Esophagus mucosa (tissue), 1 donor: ENCODE measurements at places on chromosomes 3 and 15.
A peak's percentile ranks its signal among the peaks of the same experiment; 100 is the strongest.

- no peak for ATAC-seq
Observed at GRCh38 chr3:186496016-186496415, 48.2 kb downstream of the CRYGS start.

- ATAC-seq = no peak
Observed at GRCh38 chr3:15973940-15974339, 176.2 kb upstream of the ANKRD28 start.

GRCh38 chr3:183481582-183481981 is 53.2 kb upstream of the MCF2L2 start:
- ATAC-seq = peak; percentile 94

DNA sequence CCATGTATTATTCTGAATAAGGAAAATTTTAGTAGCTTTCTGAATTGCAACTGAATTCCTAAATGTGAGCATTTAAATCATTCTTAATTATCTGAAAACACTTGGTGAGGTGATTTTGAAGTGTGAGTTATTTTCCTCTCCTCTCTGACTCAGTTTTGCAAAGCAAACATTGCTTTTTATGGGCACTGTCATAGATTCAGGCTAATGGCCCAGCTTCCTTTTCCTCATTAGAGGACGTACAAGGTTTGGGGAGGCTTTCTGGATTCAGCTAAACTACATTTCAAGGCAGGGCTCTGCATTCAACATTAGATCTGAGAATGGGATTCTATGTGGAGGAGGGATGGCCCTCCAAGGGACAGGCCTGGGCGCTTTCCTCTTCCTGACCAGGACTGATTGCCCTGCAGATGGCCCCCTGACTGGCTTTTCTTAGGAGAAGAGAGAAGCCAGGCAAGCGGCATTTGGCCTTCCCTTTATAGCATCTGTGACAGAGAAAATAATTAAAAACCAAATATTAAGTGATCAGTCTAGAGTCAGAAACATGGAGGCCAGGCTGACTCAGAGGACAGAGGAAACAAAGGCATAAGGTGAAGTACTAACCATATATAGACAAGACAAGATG is 53.0 kb upstream of the STXBP5L start:
- ATAC-seq = no peak

DNA sequence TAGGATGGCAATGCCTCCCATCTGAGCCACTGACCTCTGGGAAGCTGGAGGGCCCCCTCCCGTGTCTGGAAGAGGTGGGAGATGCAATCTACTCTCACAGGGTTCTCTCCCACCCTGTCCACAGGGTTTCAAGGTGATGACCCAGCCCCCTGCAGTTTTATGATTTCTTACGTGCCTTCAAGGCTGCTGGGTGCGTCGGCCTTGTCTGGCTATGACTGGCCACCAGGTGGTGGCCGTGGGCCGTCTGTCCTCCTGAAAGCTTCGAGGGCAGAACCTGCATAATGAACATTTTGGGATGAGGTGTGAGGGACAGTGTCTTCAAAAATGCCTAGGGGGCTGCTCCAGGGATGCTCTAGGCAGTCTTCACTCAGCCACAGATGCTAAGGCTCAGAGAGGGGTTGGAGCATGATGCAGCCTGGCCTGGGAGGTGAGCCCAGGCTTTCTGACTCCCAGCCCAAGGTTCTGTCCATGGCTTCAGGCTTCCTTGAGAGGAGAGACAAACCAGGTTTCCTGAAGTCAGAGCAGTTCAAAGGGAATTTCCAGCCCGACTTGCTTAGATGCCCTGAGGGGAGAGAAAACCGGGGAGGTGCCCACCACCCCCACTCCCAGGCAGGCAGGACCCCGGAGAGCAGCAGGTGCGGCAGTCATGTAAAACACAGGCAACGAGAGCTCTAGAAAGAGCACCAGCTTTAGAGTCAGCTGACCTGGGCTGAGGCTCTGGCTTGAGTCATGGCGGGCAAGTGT is 18.7 kb downstream of the ISG20 start:
- peak; percentile 20 for ATAC-seq

- no peak for ATAC-seq
Observed at GRCh38 chr3:128369121-128369703, 97.5 kb downstream of the DNAJB8 start.

GRCh38 chr3:162641317-162641716 is 1144.7 kb downstream of the OTOL1 start:
- no peak for ATAC-seq

- ATAC-seq = no peak
Observed at GRCh38 chr15:70037292-70037640, 60.5 kb downstream of the TLE3 start.

DNA sequence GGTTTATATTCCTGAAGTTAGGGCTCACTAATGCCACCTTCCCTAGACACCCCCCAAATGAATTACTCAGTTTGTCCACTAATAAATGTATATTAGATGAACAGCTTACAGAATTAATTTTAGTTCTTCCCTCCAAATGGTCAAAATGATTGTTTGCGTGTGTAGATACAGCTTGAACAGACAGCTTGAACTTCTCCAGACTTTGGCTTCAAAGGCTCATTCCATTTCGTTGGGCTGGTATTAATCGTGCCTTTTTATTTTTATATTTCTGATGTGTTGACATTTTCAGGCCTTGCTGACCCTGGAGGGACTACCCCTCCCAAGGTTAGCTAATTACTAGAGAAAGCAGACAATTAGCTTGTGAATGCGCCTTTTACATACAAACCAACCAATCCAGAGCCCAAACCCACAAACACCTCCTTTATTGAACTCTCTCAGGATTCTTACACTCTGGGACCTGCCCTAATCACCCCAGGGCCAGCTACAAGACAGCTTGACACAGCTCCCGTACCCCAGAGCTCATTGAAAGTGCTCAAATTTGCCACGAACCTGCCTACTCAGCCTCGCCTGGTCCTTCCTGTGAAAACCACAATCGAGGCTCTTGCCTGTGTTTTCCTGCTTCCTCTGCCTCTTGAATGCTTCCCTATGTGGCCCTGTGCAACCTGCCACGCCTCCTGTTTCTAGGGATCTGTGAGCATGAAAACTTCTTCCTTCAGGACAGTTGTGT is 40.3 kb downstream of the RPL22L1 start:
- ATAC-seq = no peak

- no peak for ATAC-seq
Observed at GRCh38 chr15:38642689-38643270, 78.2 kb upstream of the RASGRP1 start.

DNA sequence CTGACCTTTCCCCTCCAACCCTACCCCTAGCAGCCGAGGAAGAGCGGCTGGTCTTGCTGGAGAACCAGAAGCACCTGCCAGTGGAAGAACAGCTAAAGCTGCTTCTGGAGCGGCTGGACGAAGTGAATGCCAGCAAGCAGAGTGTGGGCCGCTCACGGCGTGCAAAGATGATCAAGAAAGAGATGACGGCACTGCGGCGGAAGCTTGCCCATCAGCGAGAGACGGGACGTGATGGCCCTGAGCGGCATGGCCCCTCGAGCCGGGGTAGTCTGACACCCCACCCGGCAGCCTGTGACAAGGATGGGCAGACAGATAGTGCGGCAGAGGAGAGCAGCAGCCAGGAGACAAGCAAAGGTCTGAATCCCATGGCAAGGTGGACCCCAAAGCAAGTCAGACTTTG is 6.2 kb upstream of the OGG1 start:
- ATAC-seq = no peak

- no peak for ATAC-seq
Observed at GRCh38 chr3:17529677-17530076, 212.8 kb downstream of the TBC1D5 start.

DNA sequence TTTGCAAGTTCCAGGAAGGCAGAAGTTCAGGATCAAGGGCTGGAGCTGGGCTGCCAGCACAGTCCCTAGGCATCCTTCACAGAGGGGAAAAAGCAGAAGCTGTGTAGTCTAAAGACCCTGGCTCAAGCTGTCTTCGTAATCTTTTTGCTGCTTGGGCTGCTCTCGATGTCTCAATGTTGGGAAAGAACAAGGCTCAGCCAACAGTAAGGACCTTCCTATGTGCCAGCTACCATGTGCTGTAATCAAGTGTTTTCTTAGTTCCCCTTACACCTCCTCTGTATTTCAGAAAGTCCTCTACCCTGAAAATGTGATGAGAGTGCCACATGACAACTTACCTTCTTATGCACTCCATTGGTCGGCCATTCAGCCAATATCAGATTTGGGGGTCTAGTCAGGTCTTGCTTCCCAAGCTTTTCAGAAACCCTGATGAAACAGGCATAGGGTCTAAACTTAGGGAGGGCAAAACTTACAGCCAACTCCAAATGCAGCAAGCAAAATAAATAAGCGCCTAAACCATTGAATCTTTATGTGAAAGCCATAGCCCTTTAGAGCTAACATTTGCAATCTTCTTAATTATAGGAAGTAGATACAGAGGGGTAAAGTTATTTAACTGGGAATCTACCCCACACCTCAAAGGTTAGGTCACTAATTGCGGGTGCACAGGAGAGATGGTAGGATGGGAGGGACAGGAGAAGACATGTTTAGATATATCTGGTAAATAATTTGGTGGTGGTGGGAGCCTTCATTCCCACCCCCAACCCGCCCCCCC is 1.2 kb upstream of the EDEM1 start:
- ATAC-seq = no peak

DNA sequence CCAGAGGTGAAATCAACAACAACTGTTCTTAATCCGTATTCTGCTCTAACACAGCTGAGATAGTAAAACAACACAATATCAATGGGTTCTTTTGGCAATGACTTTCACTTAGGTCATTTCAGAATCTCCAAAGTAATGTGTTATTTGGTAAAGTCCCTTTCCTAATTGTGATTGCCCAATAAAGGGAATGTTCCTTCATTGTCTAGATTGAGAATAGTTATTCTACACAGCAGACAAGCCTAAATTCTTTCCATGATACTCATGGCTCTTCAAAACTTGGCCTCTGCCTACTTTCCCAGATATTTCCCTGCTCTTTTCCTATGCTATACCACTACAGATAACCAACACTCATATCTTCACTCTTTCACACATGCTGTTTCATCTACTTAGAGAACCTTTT is 219.8 kb downstream of the FMN1 start:
- no peak for ATAC-seq

- ATAC-seq = no peak
Observed at GRCh38 chr15:52680041-52680391, 828 bp upstream of the ATOSA start.

- no peak for ATAC-seq
Observed at GRCh38 chr3:34408088-34408487, 609.7 kb downstream of the PDCD6IP start.

- ATAC-seq = no peak
Observed at GRCh38 chr3:67433109-67433508, 221.3 kb downstream of the SUCLG2 start.

- peak; percentile 70 for ATAC-seq
Observed at GRCh38 chr3:125110016-125110875, 54.4 kb upstream of the HEG1 start.

GRCh38 chr3:127821394-127821793 is 921 bp downstream of the MGLL start:
- no peak for ATAC-seq

GRCh38 chr15:66928784-66929183 is 136.6 kb upstream of the SMAD3 start:
- ATAC-seq = no peak

DNA sequence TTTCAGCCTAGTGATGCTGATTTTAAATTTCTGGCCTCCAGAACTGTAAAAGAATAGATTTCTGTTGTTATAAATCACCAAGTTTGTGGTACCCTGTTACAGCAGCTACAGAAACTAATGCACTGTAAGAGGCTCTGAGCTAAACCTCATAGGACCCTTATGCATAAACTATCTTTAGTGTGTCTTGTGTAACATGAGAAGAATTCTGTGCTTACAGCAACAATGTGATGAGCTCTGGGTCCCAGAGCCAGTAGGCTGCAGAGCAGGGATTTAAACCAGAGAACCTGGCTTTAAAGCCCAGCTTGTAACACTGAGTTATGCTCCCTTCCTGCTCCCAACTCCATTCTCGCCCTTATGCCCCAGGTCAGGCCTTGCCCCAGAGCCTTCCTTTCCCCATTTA is 113.1 kb downstream of the THSD4 start:
- no peak for ATAC-seq

- peak; percentile 69 for ATAC-seq
Observed at GRCh38 chr15:70474471-70475406, 288.6 kb downstream of the UACA start.

DNA sequence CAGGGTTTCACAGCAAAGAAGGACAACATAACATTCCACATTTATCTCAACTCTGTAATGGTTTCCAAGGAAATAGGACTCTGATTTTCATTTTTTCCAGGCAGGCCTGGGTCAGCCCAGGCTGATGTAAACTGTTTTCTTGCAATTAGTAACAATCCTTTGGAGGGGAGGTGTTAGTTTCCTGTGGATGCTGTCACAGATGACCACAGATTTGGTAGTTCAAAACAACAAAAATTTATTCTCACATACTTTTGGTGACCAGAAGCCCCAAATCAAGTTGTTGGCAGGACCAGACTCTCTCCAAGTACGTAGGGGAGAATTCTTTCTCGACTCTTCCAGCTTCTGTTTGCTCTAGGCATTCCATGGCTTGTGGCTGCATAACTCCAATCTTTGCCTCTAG is 88.0 kb downstream of the EDEM1 start:
- no peak for ATAC-seq

DNA sequence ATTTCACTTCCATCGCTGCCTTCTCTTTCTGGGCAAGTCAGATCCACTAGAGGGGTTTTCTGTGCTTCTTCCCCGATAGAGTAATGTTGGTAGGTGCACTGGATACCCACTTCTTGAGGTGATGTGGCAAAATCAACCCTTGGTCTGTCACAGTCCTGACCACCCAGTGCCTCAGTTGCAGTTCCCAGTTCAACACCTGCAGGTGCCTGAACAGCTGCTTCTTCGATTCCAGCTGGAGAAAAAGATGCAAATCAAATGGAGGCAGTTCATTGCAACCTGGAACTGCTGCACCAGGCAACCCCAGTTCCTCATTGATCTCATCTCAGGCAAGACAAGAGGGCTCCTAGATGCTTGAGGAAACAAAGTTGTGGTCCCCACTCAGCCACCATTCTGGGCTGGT is 186.6 kb downstream of the UBE2E2 start:
- no peak for ATAC-seq

DNA sequence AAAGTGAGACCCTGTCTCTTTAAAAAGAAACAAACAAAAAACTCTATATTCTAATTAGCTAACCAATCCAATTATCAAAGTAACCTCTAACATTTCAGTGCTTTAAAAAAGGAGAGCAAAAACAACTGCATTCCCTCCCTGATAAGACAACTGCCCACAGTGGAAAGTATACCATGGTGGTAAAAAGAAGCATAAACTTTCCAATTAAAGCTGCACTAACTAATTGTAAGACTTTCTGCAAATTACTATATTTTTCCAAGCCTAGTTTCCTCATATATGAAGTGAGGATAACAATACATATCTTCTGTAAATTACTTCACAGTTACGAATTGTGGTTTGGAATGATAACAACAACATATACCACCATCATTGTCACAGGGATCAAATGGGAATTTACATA is 35.5 kb downstream of the STAG1 start:
- ATAC-seq = no peak

DNA sequence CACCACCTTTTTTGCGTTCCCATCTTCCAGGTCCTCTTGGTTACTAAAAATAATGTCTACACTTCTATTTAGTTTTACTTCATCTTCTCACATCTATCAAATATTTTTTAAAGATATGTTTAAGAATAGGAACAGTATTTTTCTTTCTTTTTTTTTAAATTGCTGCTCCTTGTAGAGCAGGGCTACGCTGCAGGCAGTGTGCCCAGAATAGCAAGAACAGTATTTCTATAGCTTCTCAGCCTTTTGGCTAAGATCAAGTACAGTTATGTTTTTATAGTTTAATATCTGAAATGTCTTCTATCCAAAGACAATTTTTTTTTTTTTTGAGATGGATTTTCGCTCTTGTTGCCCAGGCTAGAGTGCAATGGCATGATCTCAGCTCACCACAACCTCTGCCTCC is 73.0 kb downstream of the MYO9A start:
- ATAC-seq = no peak

GRCh38 chr3:149369991-149370866 is 7.2 kb downstream of the TM4SF1 start:
- peak; percentile 20 for ATAC-seq
